Endodermal cell (in vitro differentiated cells): ENCODE measurements at places on chromosomes 2 and 18. TPM values are rescaled to one million over a fixed set of nuclear protein-coding genes. Genes with fewer than 3 reads are reported as not detected.

SMC6 gene
- total RNA-seq, result 35.5 and 38.3 TPM in 2 replicates

CCDC148 gene
- total RNA-seq, result 2.5 and 2.7 TPM in 2 replicates

INPP5D gene
- total RNA-seq, result 1.8 and 3.0 TPM in 2 replicates

CCDC138 gene
- 18.4 to 30.7 TPM (median 30.2 TPM) in 3 replicates for total RNA-seq

PARD3B gene
- 3.1 and 5.6 TPM in 2 replicates for total RNA-seq

LONRF2 gene
- 0.23 to 0.84 TPM (median 0.71 TPM) in 3 replicates for total RNA-seq

FSIP2 gene
- total RNA-seq, result 4.8 and 6.7 TPM in 2 replicates

DNA sequence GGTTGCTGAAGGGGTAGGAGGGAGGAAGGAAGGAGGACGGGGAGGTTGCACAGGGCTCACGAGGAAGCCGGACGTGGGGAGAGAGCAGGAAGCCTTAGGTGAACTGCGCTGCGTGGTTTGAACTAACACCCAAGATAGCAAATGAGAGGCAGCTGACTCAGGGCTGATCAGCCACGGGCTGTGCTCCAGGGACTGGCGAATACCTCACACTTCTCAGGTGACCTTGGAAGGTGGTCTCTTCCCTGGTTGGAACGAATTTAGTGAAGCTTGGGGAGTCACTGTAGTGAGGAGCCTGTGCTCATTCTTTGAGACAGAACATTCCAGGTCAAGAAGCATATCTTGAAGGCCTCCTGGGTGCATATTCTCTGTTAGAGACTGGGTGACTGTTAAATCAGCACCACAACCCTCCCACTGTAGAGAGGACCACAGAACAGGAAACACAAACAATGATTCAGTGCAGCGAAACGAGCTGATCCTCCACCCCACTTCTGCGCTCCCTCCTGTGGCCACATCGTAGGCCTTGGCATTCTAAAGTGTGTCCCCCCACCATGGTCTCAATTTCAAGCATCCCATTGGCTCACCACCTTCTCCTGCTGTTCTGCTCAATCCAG lies 33.8 kb downstream of the TOGARAM2 start:
- H3K4me3 ChIP-seq, result no peak overlapping the region
- H3K27me3 ChIP-seq, result no peaks in the 10 kb centered on the region
- H3K4me1 ChIP-seq, result peaks cover 17% of the 10 kb centered on the region
- no peak overlapping the region for H3K27ac ChIP-seq
- DNase-seq, result no peak
- H3K36me3 ChIP-seq, result no peaks in the 10 kb centered on the region

GRCh38 chr2:239965318-239965717 lies 59.8 kb downstream of the NDUFA10 start:
- H3K27ac ChIP-seq, result no peak overlapping the region
- peak; percentile 38 for DNase-seq
- H3K36me3 ChIP-seq, result peaks cover 50% of the 10 kb centered on the region
- H3K4me3 ChIP-seq, result no peak overlapping the region

DNA sequence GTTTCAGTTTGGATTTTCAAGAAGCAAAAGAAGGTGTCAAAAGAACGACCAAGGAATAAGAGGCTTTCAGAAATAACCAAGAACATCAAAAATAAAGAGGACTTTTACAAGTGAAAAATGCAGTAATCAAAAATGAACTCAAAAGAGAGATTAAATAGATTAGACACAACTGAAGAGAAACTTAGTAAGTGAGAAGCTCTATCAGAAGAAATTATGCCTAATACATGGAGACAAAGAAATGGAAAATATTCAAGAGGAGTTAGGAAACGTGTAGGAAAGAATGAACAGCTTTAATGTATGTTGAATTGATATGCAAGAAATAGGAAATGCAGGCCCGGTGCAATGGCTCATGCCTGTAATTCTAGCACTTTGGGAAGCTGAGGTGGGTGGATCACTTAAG lies 145.8 kb downstream of the ACOXL start:
- no peaks in the 10 kb centered on the region for H3K36me3 ChIP-seq
- H3K4me1 ChIP-seq, result no peaks in the 10 kb centered on the region
- no peaks in the 10 kb centered on the region for H3K27me3 ChIP-seq
- H3K27ac ChIP-seq, result no peak overlapping the region

DNA sequence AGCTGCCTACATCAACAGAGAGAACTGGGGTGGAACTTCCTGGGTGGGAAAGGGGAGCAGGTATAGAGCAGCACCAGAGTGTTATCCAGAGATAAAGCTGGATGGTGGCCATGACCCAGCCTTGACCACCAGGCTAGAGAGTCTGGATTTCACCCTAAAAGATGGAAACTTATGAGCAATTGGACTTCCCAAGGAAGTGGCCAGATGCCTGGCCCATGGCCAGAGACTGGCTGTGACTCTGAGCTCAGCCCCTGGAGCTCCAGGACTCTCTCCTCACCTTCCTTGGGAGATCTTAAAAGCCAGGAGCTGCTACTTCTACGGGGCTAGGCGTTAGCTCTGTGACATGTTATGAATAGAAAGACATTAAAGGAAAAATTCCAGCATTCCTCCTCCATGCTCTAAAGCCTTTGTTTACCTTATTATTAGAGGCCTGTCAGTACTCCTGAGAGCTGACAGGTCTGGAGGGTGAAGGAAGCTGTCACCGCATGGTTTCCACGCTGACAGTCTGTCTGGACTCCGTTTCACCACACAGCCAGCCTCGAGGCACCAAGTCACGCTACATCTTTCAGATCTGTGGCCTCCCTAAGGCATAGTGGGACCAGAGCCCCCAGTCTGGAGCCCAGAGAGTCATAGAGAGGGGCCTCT lies 260.0 kb upstream of the SIX2 start:
- H3K4me3 ChIP-seq, result no peak overlapping the region
- peak; percentile 7 for DNase-seq
- no peaks in the 10 kb centered on the region for H3K4me1 ChIP-seq
- no peak overlapping the region for H3K27ac ChIP-seq
- no peaks in the 10 kb centered on the region for H3K36me3 ChIP-seq

DNA sequence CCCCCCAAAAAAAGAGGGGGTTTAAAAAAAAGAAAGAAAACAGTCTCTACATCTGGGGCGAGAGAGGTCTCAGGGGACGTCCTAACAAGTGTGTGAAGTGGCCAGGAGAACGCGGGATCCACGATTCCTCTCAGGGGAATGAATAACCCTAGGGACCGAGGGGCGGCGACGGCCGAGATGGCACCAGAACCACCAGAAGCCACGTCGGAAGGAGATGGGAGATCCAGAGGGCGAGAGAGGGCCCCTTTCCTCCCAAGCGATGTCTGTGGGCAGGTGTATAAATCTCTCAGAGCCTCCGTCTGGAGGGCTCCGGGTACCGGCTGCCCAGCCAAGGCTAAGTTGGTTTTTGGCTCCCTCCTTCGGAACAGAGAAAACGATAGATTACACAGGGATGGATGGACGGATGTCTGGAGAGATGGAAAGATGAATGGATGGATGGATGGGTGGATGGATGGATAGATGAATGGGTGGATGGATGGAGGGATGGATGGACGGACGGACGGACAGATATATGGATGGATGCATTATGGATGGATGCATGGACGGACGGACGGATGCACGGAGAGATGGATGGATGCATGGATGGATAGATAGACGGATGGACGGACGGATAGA lies 1.7 kb downstream of the EPHA4 start:
- DNase-seq, result peak; percentile 75
- peak overlapping the region; percentile 25 for H3K27ac ChIP-seq
- H3K27me3 ChIP-seq, result no peaks in the 10 kb centered on the region
- H3K36me3 ChIP-seq, result peaks cover 10% of the 10 kb centered on the region
- H3K4me1 ChIP-seq, result peaks cover 6% of the 10 kb centered on the region

- no peaks in the 10 kb centered on the region for H3K4me1 ChIP-seq
- no peaks in the 10 kb centered on the region for H3K27me3 ChIP-seq
- no peak for DNase-seq
- no peak overlapping the region for H3K4me3 ChIP-seq
- peaks cover 93% of the 10 kb centered on the region for H3K36me3 ChIP-seq
These were observed 174.9 kb downstream of the LAMA1 start for GRCh38 chr18:6942742-6943141.

DNA sequence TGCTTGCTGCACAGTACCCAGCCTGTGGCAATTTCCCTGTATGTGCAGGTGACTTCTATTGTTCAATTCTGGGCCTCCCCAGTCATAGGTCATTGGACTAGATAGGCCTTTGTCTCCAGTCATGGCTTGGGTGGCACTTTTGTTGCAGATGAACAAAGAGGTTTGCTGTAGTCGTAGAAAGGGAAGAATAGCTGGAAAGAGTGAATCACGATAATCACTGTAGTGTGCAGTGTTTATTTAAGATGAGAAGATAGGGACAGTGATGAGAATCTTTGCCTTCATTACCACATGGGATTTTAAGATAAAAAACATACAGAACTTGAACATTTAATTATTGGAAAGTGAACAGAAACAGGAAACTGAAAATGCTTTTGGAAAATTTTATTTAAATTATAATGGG lies 156.1 kb upstream of the CYRIA start:
- no peak overlapping the region for H3K27ac ChIP-seq
- no peaks in the 10 kb centered on the region for H3K36me3 ChIP-seq
- no peak overlapping the region for H3K4me3 ChIP-seq
- DNase-seq, result no peak

GRCh38 chr18:7921938-7922587 lies 354.9 kb downstream of the PTPRM start:
- H3K4me1 ChIP-seq, result peaks cover 16% of the 10 kb centered on the region
- DNase-seq, result no peak
- H3K4me3 ChIP-seq, result no peak overlapping the region
- H3K27me3 ChIP-seq, result no peaks in the 10 kb centered on the region
- H3K36me3 ChIP-seq, result no peaks in the 10 kb centered on the region

DNA sequence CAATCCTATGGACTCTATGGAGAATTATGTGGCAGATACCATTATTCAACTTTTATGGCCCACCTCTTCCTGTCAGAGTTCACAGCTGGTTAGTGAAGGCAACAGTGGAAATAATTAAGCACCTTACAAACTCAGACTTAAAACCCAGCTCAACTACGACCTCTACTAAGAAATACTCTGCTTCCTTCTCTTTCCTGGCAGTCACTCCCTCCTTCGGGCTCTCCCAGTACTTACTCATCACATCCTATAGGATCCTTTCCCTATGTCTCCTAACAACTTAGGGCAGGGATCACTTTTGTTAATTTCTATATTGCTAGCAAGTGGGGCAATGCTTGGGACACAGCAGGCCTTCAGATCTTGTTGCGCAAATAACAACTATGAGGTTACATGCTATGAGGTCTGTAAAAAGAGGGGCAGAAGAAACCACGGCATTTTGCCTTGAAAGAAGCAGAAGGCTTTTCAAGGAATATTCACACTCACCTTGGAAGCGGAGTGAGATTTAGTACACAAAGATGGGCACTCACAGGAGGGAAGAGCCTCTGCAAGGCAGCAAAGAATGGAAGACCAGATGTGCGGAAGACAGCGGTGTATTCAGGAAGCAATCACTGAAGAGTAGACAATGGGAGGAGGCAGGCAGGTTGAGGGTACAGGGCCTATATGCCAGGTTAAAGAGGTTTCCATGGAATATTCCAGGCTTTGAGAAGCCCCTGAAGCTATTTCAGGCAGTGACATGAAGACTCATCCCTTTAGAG lies 2.1 kb downstream of the STK39 start:
- H3K4me1 ChIP-seq, result no peaks in the 10 kb centered on the region
- no peak overlapping the region for H3K4me3 ChIP-seq
- H3K27ac ChIP-seq, result no peak overlapping the region
- no peaks in the 10 kb centered on the region for H3K27me3 ChIP-seq
- H3K36me3 ChIP-seq, result no peaks in the 10 kb centered on the region
- no peak for DNase-seq

- H3K4me3 ChIP-seq, result no peak overlapping the region
- no peaks in the 10 kb centered on the region for H3K4me1 ChIP-seq
- DNase-seq, result peak; percentile 90
- H3K27me3 ChIP-seq, result no peaks in the 10 kb centered on the region
These were observed 136.7 kb downstream of the ANTXR1 start for GRCh38 chr2:69149631-69150215.

GRCh38 chr2:111161971-111162370 lies 41.3 kb downstream of the BCL2L11 start:
- no peak overlapping the region for H3K4me3 ChIP-seq
- DNase-seq, result peak; percentile 20
- no peak overlapping the region for H3K27ac ChIP-seq
- no peaks in the 10 kb centered on the region for H3K27me3 ChIP-seq
- H3K36me3 ChIP-seq, result peaks cover 27% of the 10 kb centered on the region

- peaks cover 13% of the 10 kb centered on the region for H3K4me1 ChIP-seq
- no peaks in the 10 kb centered on the region for H3K27me3 ChIP-seq
- H3K4me3 ChIP-seq, result no peak overlapping the region
- DNase-seq, result peak; percentile 85
- no peak overlapping the region for H3K27ac ChIP-seq
These were observed 19.0 kb upstream of the DIPK1C start for GRCh38 chr18:74476140-74476539.

DNA sequence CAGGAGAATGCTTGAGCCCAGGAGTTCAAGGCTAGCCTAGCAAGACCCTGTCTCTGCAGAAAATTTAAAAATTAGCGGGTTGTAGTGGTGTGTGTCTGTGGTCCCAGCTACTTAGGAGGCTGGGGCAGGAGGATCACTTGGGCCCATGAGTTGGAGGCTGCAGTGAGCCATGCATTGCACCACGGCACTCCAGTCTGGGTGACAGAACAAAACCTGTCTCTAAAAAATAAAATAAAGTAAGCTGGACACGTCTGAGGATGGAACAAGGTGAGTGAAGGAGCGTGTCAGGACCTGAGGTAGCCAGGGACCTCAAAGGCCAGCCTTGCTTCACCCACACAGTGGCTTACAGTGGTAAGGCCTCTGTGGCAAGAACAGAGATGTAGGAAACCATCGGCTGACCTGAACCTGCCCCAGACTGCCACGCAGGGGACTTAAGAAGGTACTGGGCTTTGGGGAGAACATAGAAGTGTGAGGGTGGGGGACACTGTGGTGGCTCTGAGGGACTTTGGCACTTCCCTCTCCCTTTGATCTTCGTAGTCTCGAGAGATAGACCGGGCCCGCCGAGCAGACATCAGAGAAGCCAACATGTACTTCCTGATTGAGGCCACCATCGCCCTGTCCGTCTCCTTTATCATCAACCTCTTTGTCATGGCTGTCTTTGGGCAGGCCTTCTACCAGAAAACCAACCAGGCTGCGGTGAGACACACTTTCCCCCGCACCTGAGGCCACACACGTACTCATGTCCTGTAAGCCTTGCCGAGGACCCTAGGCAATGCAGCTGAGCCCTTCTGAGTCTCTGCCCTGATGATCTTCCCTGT lies 7.5 kb downstream of the SLC11A1 start:
- H3K27ac ChIP-seq, result no peak overlapping the region
- no peaks in the 10 kb centered on the region for H3K36me3 ChIP-seq
- no peaks in the 10 kb centered on the region for H3K4me1 ChIP-seq
- H3K27me3 ChIP-seq, result no peaks in the 10 kb centered on the region

- peak overlapping the region; percentile 32 for H3K27ac ChIP-seq
- no peaks in the 10 kb centered on the region for H3K27me3 ChIP-seq
- H3K4me3 ChIP-seq, result no peak overlapping the region
- DNase-seq, result no peak
- no peaks in the 10 kb centered on the region for H3K4me1 ChIP-seq
These were observed 178.5 kb downstream of the HDAC4 start for GRCh38 chr2:239222312-239222660.
